Stimulated activated naive CD8-positive, alpha-beta T cell treated with anti-CD3 and anti-CD28 coated beads, Interleukin-15, amount 100 ng/mL, for 72 hours (primary cell): ENCODE measurements at places on chromosomes 3 and 15.

DNA sequence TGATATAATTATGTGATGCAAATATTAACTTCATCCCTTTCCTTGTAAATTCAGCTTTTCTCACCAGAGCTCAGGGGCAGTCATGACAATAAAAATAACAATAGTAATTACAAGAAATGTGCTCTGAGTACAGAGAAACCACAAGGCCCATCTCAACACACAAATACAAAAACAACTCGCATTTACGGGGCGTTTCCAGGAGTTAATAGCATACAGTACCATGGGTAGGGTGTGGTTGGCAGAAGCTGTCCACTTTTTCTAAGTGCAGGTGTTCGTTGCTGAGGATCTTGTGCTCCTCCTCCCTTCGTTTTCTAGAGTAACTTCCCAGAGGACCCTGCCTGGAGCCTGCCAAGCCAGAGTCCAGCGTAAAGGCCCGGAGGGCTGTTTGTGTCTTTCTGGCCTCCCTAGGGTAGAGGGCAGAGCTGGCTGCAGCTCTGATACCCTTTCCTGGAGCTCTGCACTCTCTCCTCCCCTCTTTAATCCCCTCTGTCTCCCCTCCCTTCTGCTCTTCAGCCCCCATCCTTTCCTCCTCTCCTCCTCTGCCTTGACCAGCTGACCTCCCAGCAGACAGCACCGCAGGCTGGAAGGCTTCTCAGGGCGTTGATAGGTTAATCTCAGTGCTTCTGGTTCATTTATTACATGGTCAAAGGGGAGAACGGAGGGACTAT lies 11.4 kb downstream of the SEMA3G start:
- no peak for DNase-seq

DNA sequence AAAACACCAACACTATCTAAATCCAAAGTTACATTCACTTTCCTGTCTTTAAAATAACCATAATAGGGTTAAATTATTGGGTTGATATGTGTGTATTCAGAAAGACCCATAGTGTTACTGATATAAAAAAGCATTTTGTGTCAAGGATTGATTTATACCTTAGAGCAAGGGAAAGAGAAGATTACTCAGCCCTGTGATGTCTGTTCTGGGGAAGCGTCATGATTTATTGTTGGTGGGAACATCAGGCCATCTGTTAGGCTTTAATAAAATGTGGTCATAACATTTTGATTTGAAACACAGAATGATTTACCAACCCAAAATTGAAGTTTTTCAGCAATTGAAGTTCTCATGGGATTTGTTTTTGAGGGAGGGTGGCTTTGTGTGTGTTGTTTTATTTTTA lies 33.2 kb downstream of the SIDT1 start:
- DNase-seq: no peak

- no peak for DNase-seq
Observed at GRCh38 chr15:52424856-52425431, 103.7 kb downstream of the MYO5A start.

- no peak for DNase-seq
Observed at GRCh38 chr3:195447201-195447600, 4.4 kb upstream of the ACAP2 start.

DNA sequence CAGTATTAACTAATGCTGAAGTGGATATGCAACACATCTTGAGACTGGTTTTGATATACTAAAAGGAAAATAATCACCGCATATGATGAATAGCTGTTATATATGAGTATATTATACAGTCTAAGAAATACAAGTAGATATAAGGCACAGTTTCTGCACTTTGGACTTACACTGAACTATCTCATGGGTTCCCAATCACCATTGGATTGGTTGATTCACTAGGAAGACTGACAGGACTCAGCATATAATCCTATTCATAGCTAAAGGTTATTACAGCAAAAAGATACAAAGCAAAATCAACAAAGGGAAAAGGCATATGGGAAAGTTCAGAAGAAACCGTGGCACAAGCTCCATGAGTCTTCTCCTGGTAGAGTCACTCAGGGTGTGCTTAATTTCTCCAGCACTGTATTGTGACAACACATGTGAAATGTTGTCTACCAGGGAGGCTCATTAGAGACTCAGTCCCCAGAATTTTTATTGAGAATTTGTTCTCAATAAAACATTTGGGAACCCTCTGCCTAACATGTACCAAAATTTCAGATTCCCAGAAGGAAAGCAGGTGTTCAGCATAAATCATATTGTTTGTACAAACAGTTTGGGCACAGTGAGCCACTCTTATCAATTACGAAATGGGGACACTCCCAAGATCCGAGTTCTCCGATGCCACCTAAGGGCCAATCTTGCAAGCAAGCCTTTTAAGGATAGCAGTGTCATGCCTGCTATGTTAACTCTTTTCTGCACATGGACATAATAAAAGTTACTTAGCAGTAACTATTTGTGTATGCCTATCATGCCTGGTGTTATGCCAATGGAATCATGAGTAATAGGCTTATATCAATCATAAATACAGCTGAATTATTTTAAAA lies 26.8 kb downstream of the CMC1 start:
- no peak for DNase-seq

- no peak for DNase-seq
Observed at GRCh38 chr3:194189243-194189791, 53.4 kb downstream of the HES1 start.

DNA sequence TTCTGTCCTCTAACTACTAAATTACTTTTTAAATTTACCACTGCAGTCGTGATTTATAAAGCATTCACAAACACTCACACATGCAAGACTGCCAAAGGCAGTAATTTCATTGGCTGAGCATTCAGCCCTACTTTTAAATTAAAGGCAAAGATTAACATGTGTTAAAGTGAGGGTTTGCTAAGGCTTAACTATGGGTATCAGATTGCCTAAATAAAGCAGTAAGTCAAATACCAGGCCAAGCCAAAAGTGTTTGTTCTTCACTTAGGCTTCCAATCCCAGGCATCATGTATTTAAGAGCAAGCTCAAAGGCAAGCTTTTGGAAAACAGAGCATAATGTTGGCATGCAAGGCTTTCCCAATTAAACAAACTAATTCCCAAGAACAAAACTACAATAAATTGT lies 187.3 kb downstream of the SUCNR1 start:
- no peak for DNase-seq

GRCh38 chr3:11006986-11007933 lies 14.7 kb downstream of the SLC6A1 start:
- DNase-seq: no peak

GRCh38 chr3:138877226-138877625 lies 42.5 kb upstream of the PIK3CB start:
- no peak for DNase-seq

DNA sequence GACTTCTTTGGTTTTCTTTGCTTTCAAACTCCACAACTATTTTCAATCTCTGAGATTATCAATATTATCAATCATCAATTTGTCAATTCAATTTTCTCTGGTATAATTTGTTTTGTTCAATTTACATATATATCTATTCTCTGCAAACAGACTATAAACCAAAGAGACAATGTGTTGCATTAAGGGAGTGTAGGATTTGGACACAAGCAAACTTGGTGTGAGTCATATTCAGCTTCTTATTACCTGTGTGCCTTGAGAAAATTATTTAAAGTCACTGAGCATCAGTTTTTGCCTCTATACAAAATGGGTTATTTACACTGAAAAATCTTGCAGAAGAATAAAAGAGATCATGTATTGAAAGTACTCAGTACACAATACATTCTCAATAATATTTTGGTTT lies 177.8 kb downstream of the NECTIN3 start:
- no peak for DNase-seq

DNA sequence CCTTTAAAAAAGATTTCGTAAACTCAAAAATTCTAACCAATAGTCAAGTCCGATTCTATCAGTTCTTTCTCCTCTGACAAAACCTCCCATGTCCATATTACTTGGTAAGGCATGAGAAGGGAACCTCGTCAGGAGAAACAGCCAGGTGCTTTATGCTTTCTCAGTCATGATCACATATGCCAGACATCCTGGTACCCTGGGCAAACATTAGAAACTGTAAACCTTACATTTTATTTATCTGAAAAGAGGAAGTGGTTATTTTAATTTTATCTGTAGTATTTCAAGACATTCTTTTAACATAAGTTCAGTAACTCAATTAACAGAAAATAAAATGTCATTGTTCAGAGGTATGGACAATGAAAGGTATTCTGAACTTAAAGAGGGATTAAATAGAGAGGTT lies 474.8 kb upstream of the GBE1 start:
- DNase-seq: no peak

GRCh38 chr15:44034334-44034733 lies 160.7 kb downstream of the FRMD5 start:
- DNase-seq: no peak

DNA sequence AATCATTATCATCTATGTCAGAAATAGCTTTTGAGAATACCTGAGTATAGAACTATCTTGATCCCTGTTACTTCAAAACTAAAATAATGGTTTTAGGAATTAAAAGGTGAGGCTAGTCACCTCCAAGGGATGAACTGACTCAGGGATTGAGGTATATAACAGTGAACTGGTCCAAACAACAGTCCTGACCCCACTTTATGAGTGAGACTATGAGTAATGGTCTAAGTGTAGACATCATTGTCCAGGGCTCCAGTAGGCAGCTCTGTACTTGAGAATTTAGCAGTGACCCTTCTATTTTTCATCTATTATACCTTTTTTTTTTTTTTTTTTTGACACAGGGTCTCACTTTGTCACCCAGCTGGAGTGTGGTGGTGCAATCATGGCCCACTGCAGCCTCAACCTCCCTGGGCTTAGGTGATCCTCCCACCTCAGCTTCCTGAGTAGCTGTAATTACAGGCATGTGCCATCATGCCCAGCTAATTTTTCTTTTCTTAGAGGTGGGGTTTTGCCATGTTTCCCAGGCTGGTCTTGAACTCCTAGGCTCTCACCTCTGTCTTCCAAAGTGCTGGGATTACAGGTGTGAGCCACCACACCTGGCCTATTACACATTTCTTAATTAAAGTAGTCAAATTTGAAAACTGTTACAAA lies 36.3 kb downstream of the MLH1 start:
- no peak for DNase-seq

DNA sequence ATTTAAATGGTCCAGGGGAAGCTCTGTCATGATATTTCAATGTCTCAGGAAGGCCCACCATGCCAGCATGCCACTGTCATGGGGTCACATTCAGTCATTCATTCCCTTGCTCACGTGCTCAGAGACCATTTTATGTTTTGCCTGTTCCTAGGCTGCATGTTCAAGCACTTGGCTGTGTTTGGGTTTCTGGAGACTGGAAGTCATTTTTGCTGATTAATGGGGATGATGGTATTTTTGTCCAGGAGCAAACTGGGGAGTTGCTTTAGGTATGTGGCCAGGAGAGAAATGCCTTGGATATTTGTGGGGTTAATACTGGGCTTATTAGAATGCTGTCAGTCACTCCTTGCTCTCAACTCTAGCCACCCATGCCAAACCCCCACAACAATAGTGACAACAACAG lies 303.5 kb downstream of the PTPRG start:
- no peak for DNase-seq

DNA sequence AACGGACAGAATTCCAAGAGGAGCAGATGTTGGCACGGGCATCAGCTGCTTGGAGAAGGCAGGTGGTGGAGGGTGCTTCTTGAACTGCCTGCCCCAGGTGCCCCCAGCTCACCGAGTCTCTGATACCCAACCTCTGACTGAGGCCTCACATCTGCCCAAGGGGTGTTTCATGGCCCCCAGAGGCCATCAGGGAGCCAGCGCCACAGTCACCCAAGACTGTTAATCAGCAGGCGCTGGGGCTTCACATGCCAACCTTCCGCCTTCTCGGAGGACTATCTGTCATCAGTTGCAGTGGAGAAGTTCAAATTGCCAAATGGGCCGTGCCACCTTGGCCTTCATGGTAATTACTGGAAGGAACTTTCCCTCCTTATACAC lies 61.9 kb upstream of the SLC6A1 start:
- no peak for DNase-seq

GRCh38 chr3:190855151-190855550 lies 7.3 kb downstream of the GMNC start:
- no peak for DNase-seq

DNA sequence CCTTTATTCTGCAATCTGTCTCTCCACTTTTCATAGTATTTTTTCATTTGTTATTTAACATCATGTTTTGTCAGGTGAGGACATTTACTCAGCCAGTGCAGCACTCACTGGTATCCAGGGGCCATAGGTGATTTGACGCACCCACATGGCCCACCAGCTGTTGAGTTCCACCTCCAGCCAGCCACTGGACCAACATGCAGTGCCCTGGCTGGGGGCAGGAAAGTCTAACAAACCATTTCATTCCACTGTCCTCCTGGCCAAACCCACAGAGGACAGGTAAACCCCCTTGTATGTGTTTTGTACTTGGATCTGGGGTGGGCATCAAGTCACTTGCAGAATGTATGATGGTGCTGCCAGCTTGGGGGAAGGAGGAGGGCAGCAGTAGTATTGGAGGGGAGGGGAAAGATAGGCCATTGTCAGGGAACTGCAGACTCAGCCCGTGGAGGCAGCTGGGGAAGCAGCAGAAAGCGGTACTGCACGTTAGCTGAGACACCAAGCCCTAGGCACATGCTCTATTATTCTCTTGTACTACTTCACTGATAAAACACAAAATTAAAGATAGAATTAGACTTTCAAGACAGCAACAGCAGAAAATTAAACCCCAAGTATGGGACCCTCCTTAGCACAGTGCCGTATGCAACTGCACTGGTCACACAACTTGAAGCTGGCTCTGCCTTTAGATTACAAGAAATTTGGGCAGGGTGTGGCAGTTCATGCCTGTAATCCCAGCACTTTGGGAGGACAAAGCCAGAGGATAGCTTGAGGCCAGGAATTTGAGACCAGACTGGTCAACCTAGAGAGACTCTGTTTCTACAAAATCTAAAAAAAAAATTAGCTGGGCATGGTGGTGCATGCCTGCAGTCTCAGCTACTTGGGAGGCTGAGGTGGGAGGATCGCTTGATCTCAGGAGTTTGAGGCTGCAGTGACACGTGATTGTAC lies 15.4 kb upstream of the RPL24 start:
- no peak for DNase-seq

DNA sequence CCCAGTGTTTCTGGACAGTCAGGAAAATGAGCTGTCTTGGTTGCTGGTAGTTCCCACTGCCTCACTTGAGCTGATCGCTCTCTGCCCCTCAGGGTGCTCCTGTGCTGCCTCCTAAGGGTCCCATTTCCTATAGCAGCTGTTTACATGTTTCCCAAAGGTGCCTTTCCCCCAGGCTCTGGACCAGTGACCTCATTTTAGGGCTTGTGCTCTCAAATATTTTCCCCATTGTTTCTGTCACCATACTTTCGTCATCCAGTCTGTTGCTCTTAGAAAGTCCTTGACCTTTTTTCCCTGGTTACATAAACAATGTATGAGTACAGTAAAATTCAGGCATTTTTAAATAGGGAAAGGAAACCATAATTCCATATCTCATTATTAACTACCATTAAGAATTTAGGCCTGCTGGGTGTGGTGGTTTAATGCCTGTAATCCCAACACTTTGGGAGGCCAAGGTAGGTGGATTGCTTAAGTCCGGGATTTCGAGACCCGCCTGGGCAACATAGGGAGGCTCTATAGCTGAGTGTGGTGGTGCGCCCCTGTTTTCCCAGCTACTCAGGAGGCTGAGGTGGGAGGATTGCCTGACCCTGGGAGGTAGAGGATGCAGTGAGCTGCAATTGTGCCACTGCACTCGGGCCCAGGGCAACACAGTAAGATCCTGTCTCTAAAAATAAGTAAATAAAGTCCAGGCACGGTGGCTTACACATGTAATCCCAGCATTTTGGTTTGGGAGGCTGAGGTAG lies 11.7 kb downstream of the RAD54L2 start:
- no peak for DNase-seq

- no peak for DNase-seq
Observed at GRCh38 chr3:141767066-141767465, 3.9 kb downstream of the GRK7 start.

GRCh38 chr3:85670634-85671205 lies 711.9 kb downstream of the CADM2 start:
- DNase-seq: no peak
